ENCODE measurements at places on chromosomes 4 and X. TPM values are rescaled to one million over a fixed set of nuclear protein-coding genes. Genes with fewer than 3 reads are reported as not detected.
A peak's percentile ranks its signal among the peaks of the same experiment; 100 is the strongest.

Gene ERAS
- 0.47 TPM for total RNA-seq

DNA sequence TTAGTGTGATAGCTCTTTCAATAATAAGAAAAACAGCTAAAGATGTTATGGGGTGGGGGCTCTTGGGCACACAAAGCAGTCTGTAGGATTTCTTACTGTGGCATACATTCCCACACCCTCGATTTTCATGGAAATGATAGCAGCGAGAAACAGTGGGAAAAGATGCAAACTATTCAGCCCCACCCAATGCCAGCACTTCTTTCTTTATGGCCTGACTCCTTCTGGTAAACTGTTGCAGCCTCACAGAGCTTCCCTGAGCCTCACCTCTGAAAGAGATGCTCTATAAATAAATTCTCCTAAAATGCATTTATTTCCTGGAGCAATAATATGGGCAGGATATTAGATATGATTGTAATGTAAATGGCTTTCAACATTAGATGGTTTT is 910 bp downstream of the ANK2 start:
- H3K4me3 ChIP-seq = no peak overlapping the region
- no peak overlapping the region for H3K27ac ChIP-seq
- DNase-seq = no peak

GRCh38 chr4:14636563-14636962 is 365.7 kb upstream of the CPEB2 start:
- no peaks in the 10 kb centered on the region for H3K27me3 ChIP-seq
- DNase-seq = no peak
- H3K36me3 ChIP-seq = no peaks in the 10 kb centered on the region

GRCh38 chrX:121851033-121851432 is 803.6 kb downstream of the GLUD2 start:
- H3K27ac ChIP-seq = no peak overlapping the region
- H3K4me3 ChIP-seq = no peak overlapping the region
- no peaks in the 10 kb centered on the region for H3K27me3 ChIP-seq
- no peaks in the 10 kb centered on the region for H3K4me1 ChIP-seq
- no peak for DNase-seq

DNA sequence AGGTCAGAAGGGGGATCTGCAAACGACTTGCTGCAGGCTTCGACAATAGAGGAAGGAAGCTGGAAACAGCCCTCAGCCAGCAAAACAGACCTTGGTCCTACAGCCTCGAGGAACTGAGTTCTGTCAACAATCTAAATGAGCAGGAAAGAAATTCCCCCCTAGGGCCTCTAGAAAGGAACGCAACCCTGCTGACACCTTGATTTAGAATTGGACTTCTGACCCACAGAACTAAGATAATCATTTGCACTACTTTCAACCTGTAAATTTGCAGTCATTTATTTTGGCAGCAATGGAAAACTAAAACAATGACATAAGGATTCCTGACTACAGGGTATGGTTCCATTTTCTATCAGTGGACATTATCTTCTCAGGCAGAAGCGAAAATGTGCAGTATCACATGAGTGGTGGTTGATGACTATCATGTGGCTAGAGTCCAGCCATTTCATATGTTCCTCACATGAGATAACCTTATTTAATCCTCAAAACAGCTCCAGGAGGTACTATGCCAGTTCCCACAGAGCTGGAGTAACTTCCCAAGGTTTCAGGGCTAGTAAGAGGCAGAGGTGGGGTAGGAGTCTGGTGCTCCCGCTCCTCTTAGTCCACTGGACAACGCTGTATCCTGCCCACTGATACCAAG is 61.6 kb downstream of the SAT1 start:
- no peaks in the 10 kb centered on the region for H3K27me3 ChIP-seq
- no peak for DNase-seq
- H3K4me1 ChIP-seq = peaks cover 16% of the 10 kb centered on the region
- no peak overlapping the region for H3K4me3 ChIP-seq
- H3K27ac ChIP-seq = peak overlapping the region; percentile 5

Measured in Calu3 (cell line).